ENCODE measurements at places on chromosomes 7 and 10. TPM values are rescaled to one million over a fixed set of nuclear protein-coding genes. Genes with fewer than 3 reads are reported as not detected.

The NPSR1 gene
- not detected for polyA plus RNA-seq

DNA sequence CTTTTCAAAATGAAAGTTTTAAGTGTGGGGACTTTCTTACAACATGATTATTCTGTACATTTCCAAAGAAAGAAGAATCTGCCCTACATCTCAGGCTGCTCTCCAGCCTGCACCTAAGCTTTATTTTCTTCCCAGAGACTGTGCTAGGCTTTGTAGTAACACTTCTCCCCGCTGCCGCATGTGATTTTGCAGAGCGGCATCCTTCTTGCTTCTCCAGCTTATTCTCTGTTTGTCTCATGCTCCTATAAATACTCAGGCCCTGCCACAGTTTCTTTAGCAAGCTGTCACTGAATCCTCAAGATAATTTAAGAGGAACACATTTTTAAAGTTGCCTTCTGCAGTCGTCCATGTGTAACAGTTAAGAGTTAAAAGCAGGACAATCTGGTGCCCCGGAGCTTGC is 53.5 kb downstream of the INSYN2A start:
- DNase-seq, result no peak

DNA sequence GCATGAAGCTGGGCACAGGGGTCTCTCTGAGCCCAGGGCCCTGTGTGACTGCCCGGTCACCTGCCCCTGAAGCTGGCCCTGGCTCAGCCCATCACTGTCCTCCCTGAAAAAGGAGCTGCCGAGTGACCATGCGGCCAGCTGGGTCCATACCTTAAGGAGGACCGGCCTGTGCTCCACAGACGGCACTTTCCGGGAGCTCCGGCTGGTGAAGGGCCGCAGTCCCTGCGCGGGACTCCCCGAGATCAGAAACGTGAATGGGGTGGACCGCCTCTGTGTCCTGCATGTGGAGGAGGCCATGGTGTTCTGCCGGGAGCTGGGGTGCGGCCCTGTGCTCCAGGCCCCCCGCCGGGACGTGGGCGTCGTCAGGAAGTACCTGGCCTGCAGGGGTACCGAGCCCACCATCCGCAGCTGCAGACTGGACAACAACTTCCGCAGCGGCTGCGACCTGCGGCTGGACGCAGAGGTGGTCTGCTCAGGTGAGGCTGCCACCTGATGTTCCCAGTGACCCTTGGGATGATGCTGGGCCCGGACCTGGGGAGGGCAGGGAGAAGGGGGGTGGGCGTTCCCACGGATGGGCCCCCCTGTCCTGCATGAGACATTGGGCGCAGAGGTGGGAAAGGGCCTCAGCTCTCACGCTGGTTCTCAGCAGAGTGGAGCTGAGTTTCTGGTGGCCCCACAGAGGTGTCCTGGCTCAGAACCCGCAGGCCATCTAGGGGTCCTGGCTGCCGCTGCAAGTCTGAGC is 3.5 kb downstream of the SCART1 start:
- DNase-seq, result no peak

- no peak for DNase-seq
Measured at GRCh38 chr10:110847374-110847773, 24.4 kb upstream of the PDCD4 start.

- no peak for DNase-seq
Measured at GRCh38 chr7:66140924-66141323, 26.3 kb downstream of the CRCP start.

The RNF148 gene
- 0.15 TPM for polyA plus RNA-seq

GRCh38 chr10:50552771-50553535 is 70.8 kb downstream of the SGMS1 start:
- DNase-seq, result no peak

The RAMP3 gene
- polyA plus RNA-seq, result 8.0 TPM

GRCh38 chr7:7104314-7104698 is 78.0 kb upstream of the C1GALT1 start:
- DNase-seq, result no peak

DNA sequence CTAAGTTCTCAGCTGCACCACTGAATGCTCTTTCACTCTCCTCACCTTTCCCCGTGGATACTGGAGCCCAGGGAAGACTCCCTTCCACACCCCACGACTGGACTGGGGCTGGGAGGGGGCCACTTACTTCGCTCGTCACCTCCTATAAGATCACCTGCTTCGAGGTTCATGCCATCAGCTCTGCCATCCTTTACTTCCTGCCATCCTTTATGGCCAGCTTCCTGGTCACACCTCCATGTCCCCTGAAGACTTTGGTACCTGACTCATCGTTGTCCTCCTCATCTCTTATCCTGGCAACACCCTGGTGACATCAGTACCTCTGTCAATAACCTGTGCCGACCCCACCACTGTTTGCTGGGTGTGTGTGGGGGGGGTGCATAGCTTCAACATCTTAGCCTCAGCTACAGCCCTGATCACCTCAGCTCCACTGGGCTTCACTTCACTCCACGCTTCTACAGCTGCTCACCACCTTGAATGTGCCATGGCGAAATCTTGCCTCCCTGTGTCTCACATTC is 8.7 kb upstream of the VDAC2 start:
- no peak for DNase-seq

- DNase-seq, result no peak
Measured at GRCh38 chr10:60611291-60611747, 167.0 kb upstream of the CDK1 start.

The MNX1 gene
- polyA plus RNA-seq, result not detected

The OR2A2 gene
- polyA plus RNA-seq, result not detected

GRCh38 chr10:83680470-83680891 is 458.8 kb upstream of the GHITM start:
- no peak for DNase-seq

DNA sequence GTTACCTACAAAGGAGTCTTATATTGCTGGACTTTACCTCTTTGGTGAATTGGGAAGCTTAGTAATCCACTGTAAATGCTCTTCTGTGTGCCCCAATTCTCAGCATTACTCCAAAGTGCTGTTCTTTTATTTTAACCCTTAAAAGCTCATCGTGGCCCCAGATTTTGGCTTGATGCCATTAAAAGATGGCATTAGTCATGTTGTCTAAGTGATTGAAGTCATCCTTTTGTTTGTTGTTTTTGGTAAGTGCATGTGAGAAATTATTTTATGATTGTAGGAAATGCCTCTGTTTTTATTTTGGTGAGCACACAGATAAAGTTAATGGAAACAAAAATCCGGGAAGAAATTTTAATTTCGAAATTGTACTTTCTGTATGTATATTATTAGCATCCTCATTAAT is 82.5 kb upstream of the GATA3 start:
- DNase-seq, result no peak

DNA sequence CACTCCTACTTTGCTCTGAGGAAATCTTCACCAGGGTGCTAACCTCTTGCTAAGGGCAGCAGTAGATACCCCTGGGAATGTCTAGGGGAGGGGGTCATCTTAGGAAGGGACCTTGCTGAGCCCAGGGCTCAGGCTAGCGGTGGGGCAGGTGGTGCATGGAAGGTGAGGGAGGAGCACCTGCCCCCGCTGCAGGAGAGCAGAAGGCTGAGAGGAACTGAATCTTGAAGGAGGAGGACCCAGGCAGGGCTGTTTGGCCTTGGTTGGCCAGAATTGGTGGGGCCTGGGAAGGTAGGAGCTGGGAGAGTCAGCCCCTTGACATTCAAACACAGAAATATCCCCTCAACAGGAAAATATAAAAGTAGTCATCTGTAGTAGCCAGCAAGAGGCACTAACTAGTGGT is 7.0 kb downstream of the CALHM3 start:
- no peak for DNase-seq

DNA sequence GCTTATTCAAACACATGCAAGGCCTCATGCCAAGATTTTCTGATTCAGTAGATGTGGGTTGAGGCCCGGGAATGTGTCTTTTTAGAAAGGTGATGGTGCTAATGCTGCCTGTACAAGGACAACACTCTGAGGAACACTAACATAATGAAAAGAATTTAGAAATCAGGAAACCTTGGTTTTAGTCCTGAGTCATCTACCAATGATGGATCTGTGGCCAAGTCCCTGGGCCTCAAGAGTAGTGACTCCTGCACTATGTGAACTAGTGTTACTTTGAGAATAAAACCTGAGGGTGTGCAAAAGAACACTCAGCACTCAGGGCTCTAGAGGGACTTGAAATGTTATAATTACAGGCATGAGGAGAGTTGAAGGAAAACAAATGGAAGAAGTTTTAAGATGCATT is 741.7 kb upstream of the GALNT17 start:
- DNase-seq, result no peak

All from left renal pelvis (tissue), 4 donors.